Epithelial cell of proximal tubule (primary cell): ENCODE measurements at places on chromosomes 2 and 18.
A peak's percentile ranks its signal among the peaks of the same experiment; 100 is the strongest.

GRCh38 chr2:109436610-109437225 lies 177.0 kb downstream of the SEPTIN10 start:
- DNase-seq: no peak

- DNase-seq: no peak
These were observed 71.2 kb downstream of the EPAS1 start for GRCh38 chr2:46368401-46368800.

GRCh38 chr18:49725809-49726674 lies 87.3 kb downstream of the ACAA2 start:
- DNase-seq: peak; percentile 35

- no peak for DNase-seq
These were observed 9.9 kb downstream of the GLI2 start for GRCh38 chr2:120745420-120746111.
